CD4-positive, alpha-beta memory T cell (primary cell): ENCODE measurements at places on chromosomes 2 and 18. TPM values are rescaled to one million over a fixed set of nuclear protein-coding genes. Genes with fewer than 3 reads are reported as not detected.
A peak's percentile ranks its signal among the peaks of the same experiment; 100 is the strongest.

DNA sequence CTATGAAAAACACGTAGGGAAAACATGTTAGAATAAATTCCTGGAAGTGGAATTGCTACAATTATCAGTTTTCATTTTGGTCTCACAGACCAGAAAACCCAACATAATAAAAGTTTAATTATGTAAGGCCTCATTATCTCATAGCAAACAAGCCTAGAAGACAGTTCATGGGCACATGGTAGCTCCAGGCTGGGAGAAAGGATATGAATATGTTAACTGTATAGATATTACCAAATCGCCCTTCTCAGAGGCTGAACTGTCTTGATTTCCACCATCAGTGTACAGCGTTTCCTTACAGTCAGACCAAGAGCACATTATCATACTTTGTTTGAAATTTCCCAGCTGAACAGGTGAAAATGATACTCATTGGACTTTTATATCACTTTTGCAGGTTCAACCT is 17.1 kb upstream of the SLC35F6 start:
- no peaks in the 10 kb centered on the region for H3K4me1 ChIP-seq
- no peaks in the 10 kb centered on the region for H3K36me3 ChIP-seq
- no peak for DNase-seq
- H3K27ac ChIP-seq: no peak overlapping the region
- H3K4me3 ChIP-seq: no peak overlapping the region

Gene TMEM214
- 99.8 TPM for total RNA-seq

GRCh38 chr2:102717308-102718018 is 44.4 kb upstream of the TMEM182 start:
- H3K36me3 ChIP-seq: peaks cover 29% of the 10 kb centered on the region
- H3K27ac ChIP-seq: no peak overlapping the region
- DNase-seq: no peak
- H3K4me1 ChIP-seq: no peaks in the 10 kb centered on the region

DNA sequence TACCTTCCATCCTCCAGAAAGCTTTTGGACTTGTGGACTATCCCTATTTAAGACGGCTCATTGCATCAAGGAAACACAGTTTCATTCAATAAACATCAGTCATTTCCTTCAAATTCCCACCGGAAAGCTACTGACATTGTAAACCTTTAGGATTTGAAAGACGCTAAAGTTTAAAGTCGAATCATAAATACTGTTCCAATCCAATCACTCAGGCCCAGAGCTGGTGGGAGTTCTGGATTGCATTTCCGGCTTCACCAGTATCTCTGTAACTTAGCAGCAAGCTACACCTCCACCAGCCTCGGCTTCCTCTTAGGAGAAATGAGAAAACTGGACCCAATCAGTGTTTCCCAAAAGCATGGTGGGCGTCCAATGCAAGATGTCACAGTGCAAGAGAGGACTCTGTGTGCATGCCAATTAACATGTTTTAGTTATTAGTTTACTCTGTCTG is 1.6 kb downstream of the WDFY1 start:
- H3K27me3 ChIP-seq: no peaks in the 10 kb centered on the region
- H3K4me3 ChIP-seq: no peak overlapping the region
- H3K4me1 ChIP-seq: peaks cover 50% of the 10 kb centered on the region
- H3K27ac ChIP-seq: no peak overlapping the region
- no peaks in the 10 kb centered on the region for H3K36me3 ChIP-seq

DNA sequence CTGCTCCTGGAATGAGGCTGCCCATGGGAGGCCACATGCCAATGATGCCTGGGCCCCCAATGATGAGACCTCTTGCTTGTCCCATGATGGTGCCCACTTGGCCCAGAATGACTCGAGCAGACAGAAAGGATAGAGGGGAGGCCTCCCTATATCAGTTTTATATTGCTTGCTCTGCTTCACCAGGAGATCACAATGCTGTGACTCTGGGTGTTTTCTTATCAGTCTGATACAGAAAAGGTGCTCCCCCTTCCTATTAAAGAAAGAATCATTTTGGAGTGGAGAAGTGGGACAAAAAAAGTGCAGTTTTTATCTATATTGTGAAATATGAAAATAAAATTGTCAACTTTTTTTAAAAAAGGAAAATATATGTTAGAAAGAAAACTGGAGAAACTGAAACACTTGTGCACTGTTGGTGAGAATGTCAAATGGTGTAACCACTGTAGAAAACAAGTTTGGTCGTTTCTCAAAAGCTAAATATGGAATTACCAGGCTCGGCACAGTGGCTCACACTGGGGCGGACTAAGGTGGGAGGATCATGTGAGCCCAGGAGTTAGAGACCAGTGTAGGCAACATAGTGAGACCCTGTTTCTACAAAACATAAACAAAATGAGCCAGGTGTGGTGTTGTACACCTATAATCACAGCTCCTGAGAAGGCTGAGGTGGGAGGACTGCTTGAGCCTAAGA is 21.8 kb downstream of the LPIN2 start:
- peaks cover 40% of the 10 kb centered on the region for H3K4me1 ChIP-seq
- no peaks in the 10 kb centered on the region for H3K36me3 ChIP-seq
- no peaks in the 10 kb centered on the region for H3K27me3 ChIP-seq
- no peak overlapping the region for H3K4me3 ChIP-seq
- no peak overlapping the region for H3K27ac ChIP-seq
- DNase-seq: no peak

GRCh38 chr2:216023055-216023648 is 9.8 kb upstream of the MREG start:
- no peak overlapping the region for H3K4me3 ChIP-seq
- H3K4me1 ChIP-seq: no peaks in the 10 kb centered on the region
- no peaks in the 10 kb centered on the region for H3K27me3 ChIP-seq
- peak; percentile 51 for DNase-seq
- H3K36me3 ChIP-seq: no peaks in the 10 kb centered on the region

Gene NEMP2
- 20.7 TPM for total RNA-seq

Gene RSAD2
- total RNA-seq: 4.9 TPM
